ENCODE measurements at places on chromosomes 12 and 14.

GRCh38 chr14:73246387-73247150 lies 9.3 kb downstream of the PAPLN start:
- DNase-seq: no peak

GRCh38 chr12:103855896-103856657 lies 15.0 kb upstream of the NT5DC3 start:
- no peak for DNase-seq

GRCh38 chr12:108311605-108312004 lies 27.5 kb downstream of the CMKLR1 start:
- no peak for DNase-seq

- DNase-seq: no peak
Measured at GRCh38 chr12:25757037-25757665, 201.3 kb upstream of the RASSF8 start.

DNA sequence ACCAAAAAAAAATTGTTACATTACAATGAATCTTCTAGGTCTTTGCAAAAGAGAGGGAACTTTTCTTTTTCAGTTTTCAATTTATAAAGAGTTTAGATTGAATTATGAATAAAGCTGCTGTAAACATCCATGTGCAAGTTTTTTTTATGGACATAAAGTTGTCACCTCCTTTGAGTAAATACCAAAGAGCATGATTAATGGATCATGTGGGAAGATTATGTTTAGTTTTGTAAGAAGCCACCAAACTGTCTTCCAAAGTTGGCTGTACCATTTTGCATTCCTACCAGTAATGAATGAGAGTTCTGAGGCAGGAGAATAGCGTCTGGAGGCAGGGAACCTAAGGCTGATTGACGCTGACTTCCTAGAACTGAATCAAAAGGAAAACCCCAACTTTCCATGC lies 30.2 kb downstream of the LEMD3 start:
- DNase-seq: no peak

DNA sequence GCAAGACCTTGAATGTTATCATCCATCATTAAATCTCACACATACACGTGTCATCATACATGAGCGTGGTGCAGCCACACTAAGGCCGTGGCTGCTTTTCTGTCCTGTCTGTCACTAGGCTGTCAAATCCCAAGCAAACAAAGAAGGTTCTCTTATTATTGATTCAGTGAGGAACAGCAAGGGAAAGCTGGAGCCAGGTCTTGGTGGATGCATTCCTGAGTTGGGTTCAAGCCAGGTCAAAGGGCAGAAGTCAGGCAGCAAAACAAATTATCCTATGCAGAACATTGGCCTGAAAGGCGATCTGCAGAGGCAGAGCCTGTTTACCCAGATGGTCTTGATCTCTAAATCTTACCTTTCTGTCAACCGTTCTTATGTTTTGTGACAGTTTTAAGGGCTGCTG lies 252.3 kb downstream of the NEDD1 start:
- DNase-seq: no peak

GRCh38 chr12:110223777-110224378 lies 57.2 kb upstream of the ATP2A2 start:
- DNase-seq: peak; percentile 91

GRCh38 chr12:109947521-109947920 lies 47.4 kb downstream of the TCHP start:
- no peak for DNase-seq

- peak; percentile 44 for DNase-seq
Measured at GRCh38 chr14:33120341-33120740, 181.7 kb downstream of the NPAS3 start.

DNA sequence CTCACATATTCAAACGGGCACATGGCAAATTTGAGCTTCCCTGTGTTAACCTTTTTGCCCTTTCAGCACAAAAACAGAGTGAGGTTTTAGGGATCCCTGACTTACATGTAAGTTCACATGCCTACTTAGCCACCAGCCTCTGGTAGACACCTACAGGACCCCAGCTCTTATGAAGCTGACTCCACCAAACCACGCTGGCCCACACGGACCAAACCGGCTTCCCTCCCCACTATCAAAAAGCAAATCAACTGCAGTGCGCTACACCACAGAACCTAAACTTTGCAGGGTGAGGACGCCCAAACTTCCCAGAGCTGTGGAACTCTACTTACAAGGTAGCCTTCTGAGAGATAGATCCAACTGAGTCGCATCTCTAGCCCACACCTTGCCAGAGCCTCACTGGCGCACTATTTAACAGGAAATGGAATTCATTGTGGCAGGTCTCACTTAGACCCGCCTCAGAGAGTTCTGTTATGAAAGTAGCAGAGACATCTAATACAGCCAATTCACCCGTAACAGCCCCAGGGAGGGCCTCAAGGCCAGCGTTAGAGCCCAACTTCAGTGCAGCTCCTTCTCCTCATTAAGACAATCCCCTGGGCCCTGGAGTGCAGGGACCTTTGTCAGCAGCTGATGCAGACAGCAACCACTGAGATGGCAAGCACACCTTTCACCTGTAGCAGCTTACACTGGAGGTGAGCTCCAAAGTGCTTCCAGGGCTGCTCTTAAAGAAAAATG lies 49.2 kb downstream of the SH2B3 start:
- DNase-seq: no peak

DNA sequence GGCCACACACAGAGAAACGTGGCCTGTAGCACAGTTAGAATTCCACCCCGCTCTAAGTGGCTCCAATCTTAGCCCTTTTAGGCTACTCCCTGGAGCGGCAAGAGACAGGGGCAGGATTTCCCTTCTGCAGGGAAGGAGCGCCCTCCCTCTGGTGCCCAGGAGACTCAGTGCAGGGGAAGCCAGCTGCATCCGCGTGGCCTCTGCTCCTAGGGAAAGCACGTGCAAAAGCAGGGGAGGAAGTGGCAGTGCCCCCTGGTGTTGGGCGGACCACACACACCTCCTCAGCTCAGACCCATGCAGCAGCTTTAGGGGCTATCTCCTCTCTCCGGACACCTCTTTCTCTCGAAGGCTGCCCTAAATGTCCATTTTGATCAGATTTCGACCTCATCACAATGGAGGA lies 50.0 kb downstream of the SPRING1 start:
- peak; percentile 14 for DNase-seq

- DNase-seq: peak; percentile 24
Measured at GRCh38 chr14:95287176-95287754, 32.4 kb downstream of the CLMN start.

DNA sequence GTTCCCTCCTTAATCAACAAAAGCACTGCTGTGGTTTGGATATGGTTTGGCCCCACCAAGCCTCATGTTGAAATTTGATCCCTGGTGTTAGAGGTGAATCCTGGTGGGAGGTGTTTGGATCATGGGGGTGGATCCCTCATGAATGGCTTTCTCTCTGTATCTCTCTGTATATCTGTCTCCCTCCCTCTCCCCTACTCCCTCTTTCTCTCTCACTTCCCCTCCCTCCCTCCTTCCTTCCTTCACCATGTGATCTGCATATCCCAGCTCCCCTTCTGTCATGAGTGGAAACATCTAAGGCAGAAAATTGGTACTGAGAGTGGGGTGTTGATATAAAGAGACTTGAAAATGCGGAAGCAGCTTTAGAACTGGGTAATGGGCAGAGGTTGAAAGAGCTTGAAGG lies 5.2 kb downstream of the GSKIP start:
- DNase-seq: no peak

GRCh38 chr14:56224691-56225681 lies 106.8 kb downstream of the PELI2 start:
- DNase-seq: no peak

DNA sequence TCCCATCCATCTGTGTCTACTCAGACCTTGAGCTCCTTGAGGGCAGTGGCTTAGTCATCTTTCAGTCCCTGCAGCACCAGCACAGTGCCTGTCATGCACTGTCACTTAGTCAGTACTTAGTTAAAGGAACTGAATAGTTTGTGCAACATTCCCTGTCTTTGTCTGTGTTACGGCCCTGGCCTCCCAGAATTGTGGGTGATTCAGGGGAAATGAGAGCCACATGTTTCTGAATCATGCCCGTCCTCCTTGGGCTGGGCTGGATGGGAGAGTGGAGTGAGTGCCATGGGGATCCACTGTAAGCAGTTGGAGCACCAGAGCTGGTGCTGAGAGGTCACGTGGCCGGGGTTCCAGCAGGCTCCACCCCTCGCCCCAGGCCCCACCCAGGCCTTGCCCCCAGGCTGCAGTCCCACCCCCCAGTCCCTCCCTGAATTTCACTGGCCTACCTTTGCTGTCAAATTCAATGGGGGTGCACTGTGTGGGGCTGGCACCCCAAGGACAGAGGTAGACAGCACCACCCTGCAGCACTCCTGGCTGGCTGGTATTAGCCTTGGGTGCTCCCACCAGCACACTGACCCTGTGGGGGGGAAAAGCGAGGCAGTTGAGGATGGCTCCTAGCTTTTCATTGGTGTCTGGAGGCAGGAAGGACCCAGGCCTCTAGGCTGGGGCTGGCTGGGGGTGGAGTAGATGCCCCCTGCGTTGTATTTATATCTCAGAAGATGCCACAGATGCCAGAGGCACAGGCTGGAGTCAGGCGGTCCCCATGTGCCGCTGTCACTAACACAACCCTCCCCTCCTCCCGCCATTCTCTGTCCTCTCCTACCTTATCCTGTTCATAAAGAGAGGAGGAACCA lies 7.5 kb downstream of the ITGA5 start:
- peak; percentile 96 for DNase-seq

- DNase-seq: no peak
Measured at GRCh38 chr12:93762912-93763553, 85.9 kb downstream of the CRADD start.
